ENCODE measurements at places on chromosomes 16 and 17.

DNA sequence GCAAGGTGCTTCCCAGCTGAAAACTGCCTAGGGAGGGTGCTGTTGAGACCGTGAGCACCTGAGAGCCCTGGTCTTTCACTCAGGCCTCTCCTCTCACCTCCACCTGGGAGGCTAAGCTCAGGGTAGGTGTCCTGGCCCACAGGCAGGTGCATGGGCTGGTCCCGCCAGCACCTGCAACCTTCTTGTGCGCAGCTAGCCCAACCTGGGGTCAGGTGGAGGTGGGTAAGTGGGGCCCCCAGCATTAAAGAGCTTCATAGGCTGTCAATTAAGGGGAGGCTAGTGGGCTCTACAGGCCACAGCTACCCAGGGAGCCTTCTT lies 8.7 kb downstream of the ADCY7 start:
- DNase-seq, result no peak

- no peak for DNase-seq
Measured at GRCh38 chr17:39954876-39955275, 7.9 kb upstream of the GSDMA start.

DNA sequence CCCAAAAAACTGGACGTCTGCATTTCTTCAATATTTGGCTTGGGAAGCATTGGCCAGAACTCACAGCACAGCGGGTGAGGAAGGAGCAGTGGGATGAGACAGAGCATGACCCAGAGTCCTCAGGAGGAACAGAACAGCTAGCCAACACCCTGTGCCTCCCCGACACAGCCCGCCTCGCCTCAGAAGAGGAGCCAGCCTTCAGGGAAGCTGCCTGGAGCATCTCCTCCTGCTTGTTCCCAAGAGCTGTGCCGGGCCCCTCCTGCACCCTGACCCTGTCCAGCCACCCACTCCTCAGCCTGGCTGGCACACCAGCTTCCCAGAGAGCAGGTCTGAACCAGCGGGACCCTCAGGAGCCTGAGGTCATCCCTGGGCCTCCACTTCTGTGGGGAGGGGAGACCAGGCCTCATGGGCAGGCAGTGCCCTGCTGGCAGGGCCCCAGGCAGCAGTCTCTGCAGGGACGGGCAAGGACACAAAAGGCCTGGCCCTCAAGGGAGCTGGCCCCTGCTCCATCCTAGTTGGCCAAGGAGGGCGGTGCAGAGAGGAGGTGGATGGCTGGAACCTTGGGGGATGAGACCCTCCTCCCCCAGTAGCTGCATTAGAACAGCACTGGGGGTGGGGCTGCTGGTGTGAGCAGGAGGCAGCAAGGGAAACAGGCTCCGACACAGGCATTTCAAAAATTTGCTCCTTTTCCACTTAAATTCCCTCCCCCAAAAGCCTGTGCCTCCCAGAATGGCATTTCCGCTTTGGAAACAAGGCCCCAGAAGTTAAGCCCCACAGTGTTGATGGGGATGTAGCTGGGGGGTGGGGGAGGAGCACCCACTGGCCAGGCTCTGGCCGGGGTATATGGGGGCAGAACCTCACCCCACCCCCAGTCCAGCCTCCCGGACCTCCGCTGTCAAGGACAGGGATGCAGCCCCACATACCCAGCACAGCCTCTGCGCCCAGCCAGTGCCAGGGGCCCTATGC lies 1.8 kb upstream of the BCAR1 start:
- DNase-seq, result no peak

- no peak for DNase-seq
Measured at GRCh38 chr17:74963656-74964055, 8.9 kb downstream of the HID1 start.

GRCh38 chr17:76278952-76279741 lies 14.0 kb downstream of the UBALD2 start:
- DNase-seq, result peak; percentile 87

DNA sequence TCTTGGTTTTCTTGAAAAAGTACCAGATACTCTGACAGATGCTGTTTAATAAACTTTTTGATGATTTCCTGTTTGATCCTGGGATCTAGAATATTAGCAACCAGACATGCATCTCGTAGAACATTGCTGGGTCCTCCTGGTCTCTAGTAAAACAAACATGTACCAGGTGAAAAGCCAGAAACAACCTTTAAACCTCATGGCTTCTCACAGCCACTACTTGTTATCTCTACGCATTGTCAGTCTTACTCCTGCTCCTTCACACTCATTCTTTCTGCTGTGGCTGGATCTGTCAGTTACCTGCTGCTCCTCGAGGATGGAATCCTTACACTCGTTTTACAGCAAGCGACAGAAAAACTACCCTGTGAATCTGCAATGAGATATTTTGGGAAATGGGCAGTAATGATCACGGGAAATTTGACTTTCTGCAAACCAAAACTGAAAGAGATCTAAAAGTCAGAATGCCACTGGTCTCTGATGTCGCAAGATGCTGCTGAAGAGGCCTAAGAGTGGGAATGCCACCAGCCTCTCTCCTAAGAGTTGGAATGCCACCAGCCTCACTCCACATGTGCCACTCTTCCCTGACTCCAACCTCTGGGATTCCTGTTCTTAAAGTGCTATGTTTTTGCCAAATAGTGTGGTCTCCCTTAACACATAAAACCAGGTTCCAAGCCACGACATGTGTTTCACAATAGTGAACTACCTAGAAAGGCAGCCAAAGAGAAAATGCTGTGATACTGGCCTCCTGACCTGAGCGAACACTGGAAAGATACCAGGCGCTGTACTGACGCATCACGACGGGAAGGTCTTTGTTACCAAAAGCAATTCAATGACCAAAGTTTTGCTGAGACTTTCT lies 86.3 kb downstream of the VPS53 start:
- DNase-seq, result no peak

- DNase-seq, result no peak
Measured at GRCh38 chr17:45906237-45906636, 11.9 kb downstream of the MAPT start.

DNA sequence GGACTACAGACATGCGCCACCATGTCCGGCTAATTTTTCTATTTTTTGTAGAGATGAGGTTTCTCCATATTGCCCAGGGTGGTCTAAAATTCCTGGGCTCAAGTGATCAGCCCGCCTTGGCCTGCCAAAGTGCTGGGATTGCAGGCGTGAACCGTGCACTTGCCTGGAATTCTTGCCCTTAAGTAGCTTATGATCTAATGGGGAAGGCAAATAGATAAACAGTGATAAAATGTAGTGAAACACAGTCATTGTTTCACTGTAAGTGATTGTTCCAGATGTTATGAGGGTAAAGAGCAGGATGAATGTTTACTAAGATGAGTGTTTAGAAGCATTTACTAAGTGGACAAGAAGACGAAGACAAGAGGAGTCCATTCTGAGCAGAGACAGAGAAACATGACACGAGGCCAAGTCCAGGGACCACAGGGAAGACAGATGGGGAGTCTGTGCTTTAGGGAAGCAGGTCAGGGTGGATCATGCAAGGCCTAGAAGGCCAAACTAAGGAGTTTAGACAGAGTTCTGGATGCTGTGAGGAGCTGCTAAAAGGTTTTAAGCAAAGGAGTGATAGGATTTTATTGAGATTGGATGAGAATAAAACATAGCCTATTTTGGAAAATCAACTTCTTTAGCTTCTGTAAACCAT lies 36.9 kb downstream of the YPEL2 start:
- DNase-seq, result no peak

DNA sequence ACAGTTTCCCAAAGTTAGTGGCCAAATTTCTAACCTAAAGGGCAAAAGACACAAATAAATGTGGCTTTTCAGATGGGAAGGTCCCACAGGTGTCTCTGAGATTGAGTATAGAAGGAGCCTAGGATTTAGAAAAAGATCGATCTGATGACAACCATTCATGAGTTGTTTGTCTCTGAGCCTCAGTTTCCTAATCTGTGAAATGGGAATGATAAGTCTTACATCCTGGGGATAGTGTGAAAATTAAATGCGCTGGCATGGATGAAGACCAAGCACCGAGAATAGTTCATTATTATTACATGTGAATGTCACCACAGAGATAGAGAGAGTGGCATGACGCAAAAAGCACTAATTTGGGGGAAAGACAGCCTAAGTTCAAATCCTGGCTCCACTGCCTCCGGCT lies 7.2 kb downstream of the CDH5 start:
- no peak for DNase-seq

GRCh38 chr17:17515934-17516930 lies 20.0 kb upstream of the RASD1 start:
- DNase-seq, result no peak

GRCh38 chr17:10741416-10742135 lies 11.8 kb upstream of the TMEM220 start:
- no peak for DNase-seq

GRCh38 chr16:9953908-9954570 lies 228.2 kb downstream of the GRIN2A start:
- DNase-seq, result no peak

- no peak for DNase-seq
Measured at GRCh38 chr16:80655751-80656150, 115.0 kb downstream of the DYNLRB2 start.

DNA sequence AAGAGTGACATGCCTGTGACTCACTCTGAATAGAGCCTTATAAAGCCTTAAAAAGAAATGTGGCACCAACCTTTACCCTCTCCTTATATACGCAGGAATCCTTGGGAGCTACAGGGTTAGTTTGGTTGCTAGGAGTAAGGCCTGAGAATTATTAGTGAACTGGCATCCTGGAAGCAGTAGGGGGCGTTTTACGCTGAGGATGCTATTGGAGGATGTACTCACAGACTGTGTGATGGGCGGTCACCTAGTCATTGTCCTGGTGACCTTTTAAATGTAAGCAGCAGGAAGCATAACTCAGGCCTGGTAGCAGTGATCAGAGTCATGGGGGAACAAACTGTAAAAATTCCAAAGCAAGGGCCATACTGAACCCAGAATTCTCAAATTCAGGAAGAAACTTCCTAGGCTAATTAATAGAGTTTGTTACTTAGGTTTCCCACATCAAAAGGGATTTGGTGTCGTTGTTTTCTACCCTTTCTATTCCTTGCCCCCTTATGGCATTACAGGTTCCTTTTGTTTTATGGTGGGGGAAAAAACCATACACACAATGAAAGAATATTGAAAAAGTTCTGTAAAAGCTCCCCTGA lies 153.8 kb downstream of the SNX11 start:
- no peak for DNase-seq

GRCh38 chr17:33342025-33342424 lies 48.9 kb upstream of the ASIC2 start:
- DNase-seq, result no peak

- peak; percentile 56 for DNase-seq
Measured at GRCh38 chr17:79834565-79835469, 4.4 kb downstream of the CBX4 start.

GRCh38 chr17:28744972-28745785 lies 1.4 kb downstream of the TRAF4 start:
- DNase-seq, result no peak

- no peak for DNase-seq
Measured at GRCh38 chr17:59695945-59696681, 11.1 kb downstream of the PTRH2 start.

Data from activated CD8-positive, alpha-beta memory T cell treated with anti-CD3 and anti-CD28 coated beads, Interleukin-2, amount 50 U/mL, for 4 hours (primary cell).